ENCODE measurements at places on chromosomes 7 and 10. TPM values are rescaled to one million over a fixed set of nuclear protein-coding genes. Genes with fewer than 3 reads are reported as not detected.

The ABCC2 gene
- 0.70 TPM for total RNA-seq

The MRLN gene
- not detected for total RNA-seq

The NKX2-3 gene
- total RNA-seq, result not detected

The CARD11 gene
- 3.5 TPM for total RNA-seq

The HPSE2 gene
- not detected for total RNA-seq

The TLL2 gene
- 4.0 TPM for total RNA-seq

The ANKRD7 gene
- total RNA-seq, result not detected

The NEBL gene
- total RNA-seq, result 0.44 TPM

DNA sequence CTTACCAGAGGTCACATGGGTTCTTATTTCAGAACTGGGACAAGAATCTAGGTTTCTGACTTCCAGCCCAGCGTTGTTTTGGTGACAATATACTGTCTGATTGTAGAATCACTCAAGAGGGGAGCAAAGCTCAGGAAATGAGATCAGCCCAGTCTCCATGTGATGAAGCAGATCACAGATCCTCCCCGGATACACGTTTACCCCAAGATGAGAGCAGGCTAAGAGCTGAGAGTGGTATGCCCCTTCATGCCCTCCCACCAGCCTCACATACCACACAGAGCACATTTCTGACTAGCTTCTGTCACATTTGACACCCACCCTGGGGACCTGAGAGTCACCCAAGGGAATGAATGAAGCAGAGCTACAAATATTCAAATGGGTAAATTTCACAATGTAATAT lies 27.1 kb upstream of the PRKCQ start:
- no peak for DNase-seq

DNA sequence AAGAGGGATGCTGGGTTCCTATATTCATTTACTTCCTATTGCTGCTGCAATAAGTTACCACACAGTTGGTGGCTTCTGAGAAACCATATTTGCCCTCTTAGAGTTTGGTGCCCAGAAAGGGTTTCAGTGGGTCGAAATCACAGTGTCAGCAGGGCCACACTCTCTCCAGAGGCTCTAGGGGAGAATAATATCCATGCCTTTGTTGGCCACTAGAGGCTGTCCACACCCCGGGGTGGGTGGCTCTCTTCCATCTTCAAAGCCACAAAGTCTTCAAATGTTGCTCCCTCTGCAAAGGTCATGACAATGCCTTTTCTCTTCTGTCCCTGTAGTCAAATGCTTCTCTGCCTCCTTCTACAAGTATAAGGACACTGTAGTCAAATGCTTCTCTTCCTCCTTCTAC lies 989.4 kb downstream of the CCSER2 start:
- no peak for DNase-seq

DNA sequence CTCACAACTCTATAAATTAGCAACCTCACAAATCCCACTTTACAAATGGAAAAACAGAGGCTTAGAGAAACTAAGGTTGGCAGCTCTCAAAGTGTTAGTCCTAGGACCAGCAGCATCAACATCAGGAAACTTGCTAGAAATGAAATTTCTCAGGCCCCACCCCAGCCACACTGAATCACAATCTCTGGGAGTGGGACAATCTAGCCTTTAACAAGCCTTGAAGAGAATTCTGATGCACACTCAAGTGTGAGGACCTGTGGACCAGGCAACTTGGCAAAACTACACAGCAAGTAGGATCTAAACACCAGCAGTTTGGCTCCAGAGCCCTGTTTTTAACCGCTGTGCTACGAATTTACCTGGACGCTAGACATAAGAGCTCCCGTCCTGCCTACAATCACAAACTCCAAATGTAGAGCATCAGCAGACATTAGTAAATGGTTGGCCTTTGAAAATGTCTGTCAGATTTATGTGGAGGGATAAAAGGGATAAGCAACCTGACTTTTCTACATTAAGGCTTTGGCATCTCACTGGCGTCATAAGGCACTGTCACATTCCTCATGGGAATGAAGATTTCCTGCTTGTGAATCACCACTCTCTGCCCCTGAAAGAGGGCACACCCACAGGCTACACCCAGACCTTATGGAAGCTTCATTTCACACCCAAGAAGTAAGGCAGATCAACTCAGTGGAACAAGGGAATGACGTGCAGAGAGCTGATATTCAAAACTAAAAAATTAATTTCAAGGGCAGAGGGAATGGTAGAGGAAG lies 34.5 kb downstream of the PPP1R3C start:
- no peak for DNase-seq

DNA sequence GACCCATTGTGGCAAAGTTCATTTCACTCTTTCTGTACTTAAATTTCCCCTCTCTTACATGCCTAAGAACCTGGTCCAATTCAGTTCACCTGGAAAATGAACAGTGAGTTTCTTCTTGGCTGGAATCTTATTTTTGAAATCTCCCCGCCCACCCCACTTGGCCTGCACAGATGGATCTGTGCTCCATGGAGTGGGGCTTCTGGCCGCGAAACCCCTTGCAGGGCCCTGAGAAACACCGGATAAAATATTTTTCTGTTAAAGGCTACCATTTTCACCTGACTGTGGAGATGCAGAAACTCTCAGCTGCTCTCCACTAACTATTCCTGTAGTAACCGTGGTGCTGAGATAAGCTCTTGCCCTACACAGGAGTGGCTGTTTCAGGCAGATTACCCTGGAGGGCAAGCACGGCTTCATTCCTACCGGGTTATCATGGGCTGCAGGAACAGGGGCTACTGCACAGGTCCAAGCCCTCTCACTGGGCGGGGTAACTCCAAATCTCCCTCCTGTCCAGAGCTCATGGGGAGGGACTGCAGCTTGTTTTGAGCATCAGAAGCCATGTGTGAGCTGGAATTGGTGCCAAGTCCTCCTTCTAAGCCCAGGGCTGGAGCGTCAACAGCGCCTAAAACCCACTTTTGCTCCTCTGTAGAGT lies 118.9 kb downstream of the PRPF18 start:
- DNase-seq, result no peak

GRCh38 chr10:114343623-114344505 lies 60.4 kb downstream of the AFAP1L2 start:
- DNase-seq, result no peak

GRCh38 chr7:122637784-122638183 lies 61.1 kb downstream of the RNF133 start:
- DNase-seq, result no peak

DNA sequence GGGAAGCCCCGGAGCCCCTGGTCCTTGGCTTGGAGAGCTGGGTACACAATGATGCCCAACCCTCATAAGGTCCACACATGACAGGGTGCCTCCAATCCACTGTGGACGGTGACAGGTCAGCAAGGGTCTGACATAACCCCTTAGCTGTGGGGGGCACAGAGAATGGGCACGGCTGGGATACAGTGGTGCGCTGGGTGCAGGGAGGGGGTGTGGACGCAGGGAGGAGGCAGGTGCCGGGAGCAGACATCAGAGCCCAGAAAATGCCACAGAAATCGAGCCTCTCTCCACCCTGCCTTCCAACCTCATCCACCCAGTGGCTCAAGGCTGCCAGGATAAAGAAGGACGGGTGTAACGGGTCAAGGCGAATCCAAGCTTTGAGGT lies 177.8 kb upstream of the RHEB start:
- DNase-seq, result no peak

DNA sequence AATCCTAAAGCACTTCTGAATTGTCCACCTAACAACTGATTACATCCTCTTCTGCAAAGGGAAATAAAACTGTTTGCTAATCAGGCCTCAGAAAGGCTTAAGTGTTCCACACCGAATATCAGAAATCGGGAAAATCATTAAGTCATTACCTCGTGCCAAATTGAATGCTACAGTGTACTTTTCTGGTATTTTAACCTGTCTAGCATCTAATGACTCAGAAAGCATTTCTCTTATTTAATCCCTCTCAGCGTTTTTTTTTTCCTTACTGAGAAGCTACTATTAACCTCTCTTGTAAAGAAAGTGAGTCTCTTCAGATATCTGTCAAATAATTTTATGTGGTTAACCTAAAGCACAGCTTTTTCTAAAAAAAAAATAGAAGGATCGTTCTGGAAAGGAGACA lies 28.6 kb downstream of the VIM start:
- DNase-seq, result no peak

DNA sequence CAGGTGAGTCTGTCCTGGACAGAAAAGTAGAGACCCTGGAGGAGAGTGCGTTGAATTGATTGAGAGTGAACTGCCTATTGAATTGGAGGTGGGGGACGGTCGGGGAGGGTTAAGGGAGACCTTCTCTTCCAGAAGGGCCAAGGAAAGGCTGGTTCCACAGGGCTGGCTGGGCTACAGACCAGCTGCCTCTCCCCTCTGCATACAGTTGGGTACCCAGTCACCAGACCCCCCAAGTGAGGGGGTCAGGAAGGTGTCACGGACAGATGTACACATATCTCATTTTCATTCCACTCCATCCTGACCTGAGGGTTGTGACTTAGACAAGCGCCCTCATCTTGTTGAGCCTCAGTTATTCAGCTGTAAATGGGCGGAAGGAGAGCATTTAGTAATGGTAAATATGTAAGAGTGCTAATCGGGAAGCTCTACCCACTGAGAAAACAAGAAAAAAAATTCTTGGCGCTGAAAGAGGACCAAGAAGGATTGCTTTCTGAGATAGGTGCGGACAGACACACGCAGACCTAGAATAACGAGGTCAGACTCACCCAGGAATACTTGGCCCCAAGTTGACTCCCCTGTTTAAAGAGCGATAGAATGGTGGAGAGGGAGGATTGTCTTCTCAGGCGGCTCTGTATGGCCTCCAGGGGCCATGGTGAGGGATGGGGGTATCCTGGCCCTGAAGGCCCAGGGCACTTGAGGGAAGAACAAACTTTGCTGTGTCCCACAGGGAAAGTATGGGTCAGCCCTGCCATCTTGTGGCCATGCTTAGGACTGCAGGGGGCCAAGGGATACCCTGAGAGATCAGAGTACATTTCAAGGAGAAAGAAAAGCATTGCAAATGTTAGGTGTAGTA lies 7.2 kb upstream of the MBL2 start:
- DNase-seq, result no peak

All from glomerular endothelial cell (primary cell).